Naive thymus-derived CD4-positive, alpha-beta T cell (primary cell): ENCODE measurements at places on chromosomes 12 and 14.

GRCh38 chr12:59834659-59835474 lies 239.0 kb downstream of the SLC16A7 start:
- no peak overlapping the region for H3K4me3 ChIP-seq
- no peaks in the 10 kb centered on the region for H3K27me3 ChIP-seq
- no peaks in the 10 kb centered on the region for H3K36me3 ChIP-seq
- no peak overlapping the region for H3K27ac ChIP-seq

GRCh38 chr12:59858508-59859170 lies 262.8 kb downstream of the SLC16A7 start:
- no peak overlapping the region for H3K4me3 ChIP-seq
- no peak for DNase-seq
- no peaks in the 10 kb centered on the region for H3K4me1 ChIP-seq
- H3K36me3 ChIP-seq, result no peaks in the 10 kb centered on the region

GRCh38 chr12:119334430-119335170 lies at the start of gene CCDC60:
CCDC60 (plus strand) TSS chr12:119334729; CDS start chr12:119335177, 448 bp downstream.
- no peaks in the 10 kb centered on the region for H3K4me1 ChIP-seq

DNA sequence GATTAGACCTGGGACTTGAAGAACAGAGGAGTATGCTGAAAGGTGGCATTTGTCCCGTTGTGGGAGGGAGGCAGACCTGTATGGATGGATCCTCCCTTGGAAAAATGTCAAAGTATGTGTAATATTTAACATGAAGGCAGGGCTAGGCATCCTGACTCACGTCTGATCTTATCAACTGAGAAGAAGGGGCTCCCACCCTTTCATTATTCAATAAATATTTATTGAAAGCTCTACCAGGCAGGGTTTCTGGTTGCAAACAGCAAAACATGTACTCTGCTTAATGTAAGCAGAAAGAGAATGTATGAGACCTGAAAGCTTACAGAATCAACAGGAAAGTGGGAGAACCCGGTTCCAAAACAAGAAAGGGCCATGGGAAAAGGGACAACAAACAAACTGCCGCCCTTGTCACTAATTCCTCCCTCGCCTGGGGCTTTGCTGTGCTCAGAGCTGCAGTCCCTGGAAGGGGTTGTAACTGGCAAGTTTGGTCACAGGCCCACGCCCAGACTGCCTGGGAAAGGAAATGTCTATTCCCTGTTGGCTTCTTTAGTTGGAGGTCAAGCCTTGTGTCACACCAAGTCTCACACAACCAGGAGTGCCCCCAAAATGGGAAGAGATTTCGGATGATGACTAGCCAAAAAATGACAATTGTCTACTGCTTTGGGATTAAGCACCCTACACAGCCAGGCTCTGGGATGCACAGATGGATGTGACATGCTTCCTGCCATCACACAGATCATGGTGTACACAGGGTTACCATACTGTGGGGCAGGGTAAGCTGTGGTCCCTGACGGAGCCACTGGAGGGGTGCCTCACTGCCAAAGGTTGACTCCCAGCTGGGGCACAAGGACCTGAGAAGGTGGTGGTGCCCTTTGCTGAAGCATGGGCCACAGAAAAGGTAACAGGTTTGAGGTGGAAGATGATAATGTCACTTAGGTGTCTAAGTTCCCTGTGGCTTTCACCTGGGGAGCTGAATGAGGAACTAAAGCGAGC lies 36.8 kb downstream of the RAB35 start:
- no peak overlapping the region for H3K4me3 ChIP-seq
- peak overlapping the region; percentile 46 for H3K27ac ChIP-seq
- no peak for DNase-seq
- H3K36me3 ChIP-seq, result peaks cover 13% of the 10 kb centered on the region
- peaks cover 13% of the 10 kb centered on the region for H3K4me1 ChIP-seq

GRCh38 chr12:2412305-2412643 lies 359.5 kb downstream of the CACNA1C start:
- H3K27ac ChIP-seq, result no peak overlapping the region
- DNase-seq, result no peak
- H3K4me1 ChIP-seq, result no peaks in the 10 kb centered on the region
- no peaks in the 10 kb centered on the region for H3K27me3 ChIP-seq
- no peaks in the 10 kb centered on the region for H3K36me3 ChIP-seq
- no peak overlapping the region for H3K4me3 ChIP-seq

DNA sequence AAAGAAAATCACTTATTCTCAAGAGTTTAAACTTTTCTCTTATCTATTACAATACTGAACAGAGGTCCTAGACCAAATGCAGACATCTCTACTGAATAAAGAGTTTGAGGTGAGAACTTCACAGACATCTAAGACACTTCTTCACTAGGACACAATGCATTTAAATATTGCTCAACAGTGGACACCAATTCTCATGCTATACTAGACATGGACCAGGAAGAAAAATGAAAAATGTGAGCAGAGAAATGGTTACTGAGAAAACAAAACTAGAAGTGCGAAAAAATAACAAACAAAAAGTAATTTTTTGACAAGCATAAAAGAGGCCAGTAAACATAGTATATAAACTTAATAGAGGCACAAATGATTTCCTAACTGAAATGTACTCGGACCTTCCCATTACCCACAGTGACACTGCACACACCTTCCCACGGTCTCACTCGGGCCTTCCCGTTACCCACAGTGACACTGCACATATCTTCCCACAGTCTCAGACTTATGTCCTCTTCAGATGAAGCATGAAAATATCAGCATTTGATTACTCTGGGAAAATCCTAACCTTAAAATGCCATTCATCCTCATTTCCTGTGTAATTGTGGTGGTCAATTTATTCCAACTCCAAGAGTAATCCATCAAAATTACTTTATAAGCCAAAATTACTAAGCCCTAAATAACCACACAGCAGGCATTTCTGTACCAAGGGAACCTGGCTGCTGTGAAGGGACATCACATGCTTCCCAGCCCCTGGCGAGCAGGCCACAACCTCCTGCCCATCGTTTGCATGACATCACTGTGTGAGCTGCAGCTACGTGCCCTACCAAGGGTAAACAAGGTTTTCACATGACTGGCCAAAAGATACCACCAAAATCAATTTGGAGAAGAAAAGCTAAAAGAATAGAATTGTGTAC lies 6.4 kb downstream of the SLC15A4 start:
- H3K4me3 ChIP-seq, result no peak overlapping the region
- no peak for DNase-seq
- peaks cover 6% of the 10 kb centered on the region for H3K4me1 ChIP-seq
- no peak overlapping the region for H3K27ac ChIP-seq
- no peaks in the 10 kb centered on the region for H3K36me3 ChIP-seq
- no peaks in the 10 kb centered on the region for H3K27me3 ChIP-seq

DNA sequence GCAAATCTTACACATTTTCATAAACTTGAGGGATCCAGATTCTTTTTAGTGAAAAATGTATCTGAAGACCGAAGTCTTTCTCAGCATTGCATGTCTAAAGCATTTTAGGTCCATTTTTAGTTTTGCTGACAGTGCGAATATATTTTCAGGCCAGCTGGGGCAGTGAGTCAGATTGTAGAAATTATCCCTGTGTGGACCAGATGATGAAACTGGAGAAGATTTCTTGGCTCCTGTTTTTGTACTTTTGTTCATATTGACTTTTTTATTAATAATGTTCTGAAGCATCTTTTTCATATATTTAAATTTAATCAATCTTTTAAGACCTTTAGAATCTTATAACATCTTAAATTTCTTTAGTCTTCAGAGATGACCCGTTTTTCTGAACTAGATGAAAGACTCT lies 173.1 kb downstream of the FLRT2 start:
- H3K4me3 ChIP-seq, result no peak overlapping the region
- H3K4me1 ChIP-seq, result no peaks in the 10 kb centered on the region
- DNase-seq, result no peak
- H3K36me3 ChIP-seq, result no peaks in the 10 kb centered on the region
- no peak overlapping the region for H3K27ac ChIP-seq

DNA sequence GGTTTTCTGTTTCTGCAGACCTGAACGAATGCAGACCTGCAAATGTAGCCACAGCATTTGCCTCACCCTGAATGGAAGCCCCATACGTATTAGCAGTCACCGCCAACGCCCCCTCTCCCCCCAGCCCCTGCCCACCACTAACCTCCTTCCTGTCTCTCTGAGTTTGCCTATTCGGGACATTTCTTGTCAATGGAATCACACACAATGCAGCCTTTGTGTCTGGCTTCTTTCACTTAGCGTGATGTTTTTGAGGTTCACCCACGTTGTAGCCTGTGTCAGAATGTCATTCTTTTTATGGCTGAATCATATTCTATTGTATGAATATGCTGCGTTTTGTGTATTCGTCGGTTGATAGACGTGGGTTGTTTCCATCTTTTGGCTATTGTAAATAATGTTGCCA lies 178.6 kb downstream of the AACS start:
- H3K4me3 ChIP-seq, result no peak overlapping the region
- no peaks in the 10 kb centered on the region for H3K4me1 ChIP-seq
- DNase-seq, result no peak
- no peak overlapping the region for H3K27ac ChIP-seq
- no peaks in the 10 kb centered on the region for H3K27me3 ChIP-seq
- no peaks in the 10 kb centered on the region for H3K36me3 ChIP-seq

- no peaks in the 10 kb centered on the region for H3K4me1 ChIP-seq
- no peak for DNase-seq
- H3K4me3 ChIP-seq, result no peak overlapping the region
- no peaks in the 10 kb centered on the region for H3K36me3 ChIP-seq
- H3K27me3 ChIP-seq, result no peaks in the 10 kb centered on the region
Observed at GRCh38 chr12:28704477-28705169, 444.5 kb upstream of the FAR2 start.

- peak within 1 kb of the TSS; percentile 77 for H3K4me3 ChIP-seq
- no peak for DNase-seq
- peaks cover 4% of the 10 kb centered on the region for H3K4me1 ChIP-seq
- no peaks in the 10 kb centered on the region for H3K36me3 ChIP-seq
Observed at GRCh38 chr12:6827982-6828780, at the start of gene P3H3. P3H3 (plus strand) TSS chr12:6828407; CDS start chr12:6828441, 34 bp downstream.

- no peak overlapping the region for H3K4me3 ChIP-seq
- no peaks in the 10 kb centered on the region for H3K36me3 ChIP-seq
- no peak overlapping the region for H3K27ac ChIP-seq
- no peak for DNase-seq
- H3K4me1 ChIP-seq, result no peaks in the 10 kb centered on the region
Observed at GRCh38 chr14:75907756-75908359, 73.9 kb downstream of the TGFB3 start.

DNA sequence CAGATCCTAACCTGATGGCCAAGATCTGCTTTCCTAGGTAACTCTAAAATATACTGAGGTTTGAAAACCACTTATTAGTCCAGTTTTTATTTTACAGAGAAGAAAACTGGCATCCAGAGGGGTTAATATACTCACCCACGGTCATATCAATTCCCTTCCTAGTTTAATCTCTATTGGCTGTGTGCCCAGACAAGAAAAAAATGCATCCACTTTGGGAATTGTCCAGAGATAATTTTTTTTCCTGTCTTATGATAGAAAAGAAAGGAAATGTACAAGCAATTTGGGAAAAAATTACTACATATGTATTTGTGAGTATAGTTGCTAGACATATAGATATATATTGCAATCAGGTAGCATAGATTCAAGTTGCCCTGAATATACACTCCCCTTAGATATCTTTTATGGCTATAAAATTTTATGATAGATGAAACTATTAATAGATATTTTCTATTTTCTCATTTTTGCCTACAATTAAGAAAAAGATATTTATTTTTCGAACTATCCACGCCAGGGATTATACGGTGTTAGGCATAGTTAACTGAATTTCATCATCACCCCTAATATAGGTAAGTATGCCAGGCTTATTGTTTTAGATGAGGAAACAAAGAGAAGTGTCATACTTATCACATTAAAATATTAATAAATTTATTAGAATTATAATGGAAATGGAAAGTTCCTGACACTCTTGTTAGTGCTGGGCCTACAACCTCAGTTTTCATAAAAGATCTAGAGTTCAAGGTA lies 100.5 kb upstream of the SLC38A2 start:
- no peaks in the 10 kb centered on the region for H3K27me3 ChIP-seq
- H3K36me3 ChIP-seq, result no peaks in the 10 kb centered on the region
- H3K27ac ChIP-seq, result no peak overlapping the region
- H3K4me3 ChIP-seq, result no peak overlapping the region
- H3K4me1 ChIP-seq, result peaks cover 15% of the 10 kb centered on the region

DNA sequence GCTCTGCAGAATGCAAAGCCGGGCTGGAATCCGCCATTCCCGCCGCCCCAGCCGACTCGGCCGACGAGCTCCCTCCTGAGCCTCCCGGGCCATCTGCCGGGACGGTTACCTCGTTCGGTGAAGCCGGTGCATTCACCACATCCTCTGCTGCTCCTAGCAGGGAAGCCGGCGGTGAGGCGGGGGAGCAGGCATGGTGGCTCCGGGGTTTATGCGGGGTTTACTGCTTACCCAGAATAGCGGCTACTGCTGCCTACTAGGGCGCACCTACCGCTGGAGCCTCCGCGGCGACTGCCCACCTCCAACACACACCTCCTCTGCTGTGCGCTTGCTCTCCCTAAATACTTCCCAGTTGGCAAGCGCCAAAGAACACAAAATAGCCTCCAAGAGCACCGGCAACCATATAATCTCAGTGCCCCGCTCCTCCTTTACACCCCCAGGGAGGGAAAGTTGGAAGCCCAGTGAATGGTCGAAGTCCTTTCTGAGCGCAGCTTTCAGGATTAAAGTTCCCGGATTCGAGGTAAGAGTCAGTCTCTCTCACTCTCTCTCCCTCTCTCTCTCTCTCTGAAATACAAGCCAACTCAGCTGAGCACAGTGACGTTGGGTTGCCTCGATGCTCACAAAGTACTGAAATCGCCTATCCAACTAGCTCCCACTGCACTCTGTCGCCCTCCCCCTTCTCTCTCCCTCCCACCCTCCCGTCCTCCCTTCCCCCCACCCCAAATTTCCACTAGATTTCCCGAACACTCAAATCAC lies at the start of gene TBX5:
TSS of gene TBX5 (minus strand) at position 626 of the 753 bp plus-strand sequence. CDS start 2,246 bp downstream, outside the sequence.
- H3K27me3 ChIP-seq, result no peaks in the 10 kb centered on the region
- no peak for DNase-seq

DNA sequence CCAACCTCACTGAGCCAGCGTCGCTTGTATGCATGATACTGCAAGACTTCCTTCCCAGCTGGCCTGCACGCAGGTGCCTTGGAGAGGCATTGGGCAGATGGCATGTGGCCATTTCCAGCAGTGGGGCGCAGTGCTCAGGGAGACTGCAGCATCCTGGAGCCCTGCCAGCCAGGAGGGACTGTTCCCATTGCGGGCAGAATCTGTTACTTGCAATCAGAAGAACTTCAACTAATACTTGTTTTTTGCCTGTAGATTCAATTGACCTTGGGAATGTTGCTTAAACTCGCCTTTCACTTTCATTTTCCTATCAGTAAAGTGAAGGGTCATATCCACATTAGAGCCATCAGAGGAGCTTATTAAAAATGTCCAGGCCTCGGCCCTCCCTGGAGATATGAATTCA lies 29.8 kb downstream of the ANKRD9 start:
- H3K4me1 ChIP-seq, result no peaks in the 10 kb centered on the region
- H3K27ac ChIP-seq, result no peak overlapping the region
- no peak for DNase-seq
- no peaks in the 10 kb centered on the region for H3K36me3 ChIP-seq

- H3K4me1 ChIP-seq, result no peaks in the 10 kb centered on the region
- no peak for DNase-seq
- H3K36me3 ChIP-seq, result peaks cover 75% of the 10 kb centered on the region
- H3K27me3 ChIP-seq, result no peaks in the 10 kb centered on the region
Observed at GRCh38 chr12:113274848-113275247, 53.6 kb downstream of the TPCN1 start.
